Fibroblast of lung (primary cell): ENCODE measurements at places on chromosomes 1 and 21. TPM values are rescaled to one million over a fixed set of nuclear protein-coding genes. Genes with fewer than 3 reads are reported as not detected.

GRCh38 chr1:192903142-192903541, 94.3 kb downstream of the RGS2 start:
- DNase-seq: peak; percentile 11
- H3K36me3 ChIP-seq: no peaks in the 10 kb centered on the region
- no peak overlapping the region for H3K4me3 ChIP-seq
- no peaks in the 10 kb centered on the region for H3K4me1 ChIP-seq

GRCh38 chr1:119974013-119974412, 77.7 kb upstream of the ADAM30 start:
- no peak overlapping the region for H3K4me3 ChIP-seq
- no peak for DNase-seq
- no peak overlapping the region for H3K27ac ChIP-seq
- H3K27me3 ChIP-seq: no peaks in the 10 kb centered on the region
- H3K4me1 ChIP-seq: no peaks in the 10 kb centered on the region

DNA sequence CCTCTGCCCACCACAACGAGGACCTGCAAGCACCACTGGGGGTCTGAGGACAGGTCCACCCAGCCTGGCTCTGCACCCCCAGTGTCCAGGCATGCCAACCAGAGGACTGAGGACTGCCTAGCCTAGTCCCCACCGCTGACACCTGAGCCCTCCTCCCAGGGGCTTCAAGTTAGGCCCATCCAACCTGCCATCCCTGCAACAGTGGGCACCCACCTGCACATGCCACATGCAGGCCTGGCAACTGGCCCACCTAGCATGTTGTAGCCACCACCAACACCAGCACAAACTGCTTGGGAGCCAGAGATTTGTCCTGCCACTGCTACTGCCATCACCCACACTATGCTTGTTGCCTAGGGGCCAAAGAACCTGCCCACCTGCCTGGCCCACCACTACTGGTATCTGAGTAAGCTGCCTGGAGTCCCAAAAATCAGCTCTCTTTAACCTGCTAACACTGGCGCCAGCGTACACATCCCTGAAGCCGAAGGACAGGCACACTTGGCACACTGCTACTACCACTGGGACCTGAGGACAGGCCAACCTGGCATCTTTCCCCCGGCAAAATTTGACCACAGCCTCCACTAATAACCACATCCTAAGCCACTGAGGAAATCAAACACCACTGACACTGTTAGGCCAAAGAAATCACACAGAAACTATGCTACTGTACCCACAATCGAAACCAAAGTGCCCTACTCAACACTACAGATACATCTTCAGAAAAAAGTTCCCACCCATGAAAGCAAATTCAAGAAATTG, 61.5 kb downstream of the PSMG1 start:
- no peak overlapping the region for H3K27ac ChIP-seq
- no peaks in the 10 kb centered on the region for H3K36me3 ChIP-seq
- no peak for DNase-seq
- H3K4me3 ChIP-seq: no peak overlapping the region
- H3K27me3 ChIP-seq: no peaks in the 10 kb centered on the region

GRCh38 chr1:109993885-109994284, 9.3 kb downstream of the AHCYL1 start:
- H3K27ac ChIP-seq: no peak overlapping the region
- no peak overlapping the region for H3K4me3 ChIP-seq
- no peaks in the 10 kb centered on the region for H3K27me3 ChIP-seq
- H3K4me1 ChIP-seq: no peaks in the 10 kb centered on the region
- DNase-seq: peak; percentile 34

DNA sequence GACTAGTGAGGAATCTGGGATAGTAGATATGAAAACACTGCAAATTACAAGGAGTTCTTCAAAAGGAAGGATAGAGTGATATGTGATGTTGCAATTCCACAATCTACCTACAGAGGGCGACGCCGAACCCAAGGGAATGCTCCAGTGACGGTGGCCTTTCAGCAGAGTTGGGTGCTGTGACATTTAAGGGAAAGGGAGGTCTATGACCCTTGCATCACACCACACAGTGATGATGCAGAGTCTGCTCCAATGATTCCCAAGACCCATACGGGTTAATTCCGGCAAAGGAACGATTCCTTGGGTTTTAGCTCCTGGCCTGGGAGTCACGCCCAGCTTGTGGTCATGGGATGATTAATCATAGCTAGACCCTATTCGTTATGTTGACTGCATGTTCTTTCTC, 123.0 kb upstream of the IGSF21 start:
- H3K27ac ChIP-seq: no peak overlapping the region
- H3K4me3 ChIP-seq: no peak overlapping the region
- peak; percentile 0 for DNase-seq
- H3K36me3 ChIP-seq: no peaks in the 10 kb centered on the region
- H3K4me1 ChIP-seq: no peaks in the 10 kb centered on the region

DNA sequence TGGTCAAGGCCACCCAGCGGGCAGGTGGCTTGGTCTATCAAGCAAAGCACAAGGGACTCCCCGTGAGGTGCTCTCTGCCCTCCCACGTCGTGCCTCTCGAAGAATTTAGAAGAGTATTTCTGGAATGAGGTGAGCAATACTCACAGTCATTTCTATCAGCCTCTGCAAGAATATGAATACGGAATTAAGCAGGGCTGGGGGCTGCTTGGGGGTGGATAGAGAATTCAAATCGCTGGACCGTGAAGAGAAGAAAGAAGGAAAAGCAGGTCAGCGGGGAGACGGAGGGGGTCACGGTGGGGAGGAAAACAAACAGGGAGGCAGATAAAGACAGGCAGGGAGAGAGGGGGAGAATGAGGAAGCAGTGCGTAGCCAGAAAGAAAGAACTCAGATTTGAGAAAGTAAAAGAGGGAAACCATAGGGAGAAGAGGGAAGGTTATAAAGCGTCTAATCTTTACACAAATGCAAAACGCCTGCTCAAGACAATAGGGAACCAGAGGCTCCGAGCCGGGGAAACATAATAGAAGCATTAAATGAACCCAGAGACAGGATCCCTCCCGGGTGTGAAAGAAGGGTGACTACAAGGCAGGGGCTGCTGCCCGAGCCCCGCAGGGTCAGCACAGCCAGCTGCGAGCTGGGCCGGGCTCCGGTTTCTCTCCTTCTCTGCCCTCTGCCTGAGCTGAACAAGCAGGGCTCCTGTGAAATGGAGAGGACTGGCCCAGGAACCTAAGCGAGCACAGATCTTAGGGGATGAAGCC, 2.1 kb upstream of the EDN2 start:
- H3K4me1 ChIP-seq: no peaks in the 10 kb centered on the region
- no peak overlapping the region for H3K4me3 ChIP-seq
- DNase-seq: no peak
- H3K27me3 ChIP-seq: no peaks in the 10 kb centered on the region
- H3K36me3 ChIP-seq: no peaks in the 10 kb centered on the region
- H3K27ac ChIP-seq: no peak overlapping the region

DNA sequence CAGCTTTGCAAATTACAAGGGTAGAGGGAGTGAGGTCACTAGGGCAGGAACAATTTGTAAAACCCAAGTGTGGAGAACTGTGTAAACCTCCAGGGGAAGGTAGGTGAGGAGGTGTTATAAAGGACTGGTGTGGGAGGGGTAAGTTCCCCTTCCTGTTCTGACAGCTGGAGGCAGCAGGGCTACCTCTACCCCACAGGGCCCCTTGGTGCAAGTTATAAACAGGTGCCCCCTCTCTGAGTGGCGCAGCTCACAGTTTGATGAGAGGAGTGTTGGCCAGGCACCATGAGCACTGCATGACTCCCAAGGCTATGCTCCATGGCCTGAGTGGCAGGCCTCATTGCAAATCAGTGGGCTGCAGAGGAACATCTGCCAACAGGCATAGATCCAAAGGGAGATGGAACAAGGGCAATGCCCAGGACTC, 41.0 kb downstream of the MFSD2A start:
- H3K27ac ChIP-seq: no peak overlapping the region
- no peak overlapping the region for H3K4me3 ChIP-seq
- H3K27me3 ChIP-seq: no peaks in the 10 kb centered on the region
- no peak for DNase-seq
- H3K36me3 ChIP-seq: no peaks in the 10 kb centered on the region

DNA sequence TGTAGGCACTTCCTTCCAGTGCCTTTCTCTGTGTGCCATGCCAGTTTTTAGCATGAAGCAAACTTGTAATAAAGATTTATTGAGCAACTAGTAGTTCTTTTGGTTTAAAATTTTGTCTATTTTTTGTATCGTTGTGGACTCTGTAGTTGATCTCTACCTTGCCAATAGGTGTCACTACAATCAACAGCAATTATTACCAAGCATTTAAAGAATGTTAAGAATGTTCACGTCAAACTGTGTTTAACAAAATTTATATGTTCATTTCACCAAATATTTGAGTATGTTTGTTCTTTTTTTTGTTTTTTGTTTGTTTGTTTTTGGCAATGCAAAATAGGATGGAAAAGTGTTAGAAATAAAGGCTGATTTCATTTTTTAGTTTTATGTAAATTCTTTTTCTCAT, 208.1 kb downstream of the PATJ start:
- no peaks in the 10 kb centered on the region for H3K27me3 ChIP-seq
- no peak overlapping the region for H3K4me3 ChIP-seq
- H3K36me3 ChIP-seq: no peaks in the 10 kb centered on the region
- H3K4me1 ChIP-seq: no peaks in the 10 kb centered on the region

GRCh38 chr21:16125274-16125673, 395.5 kb downstream of the USP25 start:
- H3K4me3 ChIP-seq: no peak overlapping the region
- H3K27me3 ChIP-seq: no peaks in the 10 kb centered on the region
- no peaks in the 10 kb centered on the region for H3K36me3 ChIP-seq
- no peak for DNase-seq
- H3K27ac ChIP-seq: no peak overlapping the region

DNA sequence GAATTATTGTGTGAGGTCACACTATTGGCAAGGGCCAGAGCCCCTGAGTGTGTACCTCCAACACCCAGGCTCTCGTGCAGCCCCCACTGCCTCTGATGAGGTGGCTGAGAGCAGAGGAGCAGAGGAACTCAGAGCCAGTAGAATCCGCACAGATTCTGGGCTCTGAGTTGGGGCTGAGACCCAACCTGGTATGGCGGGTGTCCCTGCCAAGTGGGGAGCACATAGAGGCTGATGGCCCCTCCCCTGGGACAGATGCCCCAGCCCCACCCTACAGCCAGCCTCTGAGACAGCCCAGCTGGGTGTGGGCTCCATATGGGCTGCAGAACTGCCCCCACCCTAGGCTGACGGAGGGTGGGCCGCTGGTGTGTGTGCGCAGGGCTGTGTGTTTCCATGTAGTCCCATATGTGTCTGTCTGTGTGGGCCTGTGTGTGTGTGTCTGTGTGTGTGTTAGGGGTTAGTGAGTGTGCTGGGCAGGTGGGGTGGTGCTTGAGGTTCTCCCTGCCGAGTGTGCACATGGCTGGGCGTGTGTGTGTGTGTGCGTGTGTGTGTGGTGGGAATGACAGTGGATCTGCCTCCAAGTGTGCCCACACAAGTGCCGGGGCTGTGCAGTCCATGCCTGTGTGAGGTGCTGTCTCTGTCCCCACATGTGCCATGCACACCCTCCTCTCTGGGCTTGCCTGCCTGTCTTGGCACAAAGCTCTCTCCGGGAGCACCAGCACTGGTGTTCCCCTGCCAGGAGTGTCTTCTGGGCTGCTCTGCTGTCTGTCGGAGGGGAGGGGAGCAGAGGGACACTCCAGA, 24.4 kb downstream of the FOXO6 start:
- DNase-seq: no peak
- peaks cover 46% of the 10 kb centered on the region for H3K27me3 ChIP-seq
- no peaks in the 10 kb centered on the region for H3K36me3 ChIP-seq
- no peaks in the 10 kb centered on the region for H3K4me1 ChIP-seq

DNA sequence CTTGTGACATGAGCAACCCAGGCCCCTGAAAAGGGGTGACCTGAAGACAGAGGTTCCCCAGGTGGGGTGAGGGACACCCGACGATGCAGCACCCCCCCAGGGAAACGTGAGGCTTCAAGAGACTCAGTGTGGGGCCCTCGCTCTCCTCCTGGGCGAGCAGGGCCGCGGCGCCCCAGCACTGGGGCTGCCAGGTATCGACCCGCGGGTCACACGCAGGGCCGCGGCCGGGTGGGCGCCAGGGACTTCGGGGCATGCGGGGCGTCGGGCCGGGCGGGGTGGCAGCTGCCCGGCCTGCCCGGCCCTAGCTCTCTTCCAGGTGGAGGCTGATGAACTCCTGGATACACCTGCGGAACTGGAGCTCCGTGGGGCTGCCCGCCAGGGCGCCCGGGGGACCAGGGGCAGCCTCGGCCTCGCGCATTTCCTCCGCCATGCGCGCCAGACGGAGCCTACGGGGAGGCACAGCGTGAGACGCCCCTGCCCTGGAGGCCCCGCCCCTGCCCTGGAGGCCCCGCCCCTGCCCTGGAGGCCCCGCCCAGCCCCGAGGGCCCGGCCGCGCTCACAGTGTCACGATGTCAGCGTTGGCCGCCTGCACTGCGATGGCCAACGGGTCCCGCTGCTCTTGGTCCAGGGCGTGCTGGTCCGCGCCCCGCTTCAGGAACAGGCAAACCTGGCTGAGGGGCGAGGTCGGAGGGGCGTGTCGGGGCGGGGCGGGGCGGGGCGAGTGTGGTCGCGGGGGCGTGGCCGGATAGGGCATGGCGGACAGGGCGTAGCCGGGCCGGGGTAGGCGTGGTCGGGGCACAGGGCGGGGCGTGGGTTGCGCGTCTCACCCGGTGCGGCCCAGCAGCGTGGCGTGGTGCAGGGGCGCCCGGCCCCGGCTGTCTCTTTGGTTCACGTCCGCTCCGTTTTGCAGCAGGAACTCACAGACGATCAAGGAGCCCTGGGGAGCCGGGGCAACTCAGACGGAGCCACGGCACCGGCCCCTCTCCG, 13.3 kb downstream of the SCNN1D start:
- H3K27ac ChIP-seq: no peak overlapping the region
- no peaks in the 10 kb centered on the region for H3K27me3 ChIP-seq
- peaks cover 29% of the 10 kb centered on the region for H3K36me3 ChIP-seq

- no peak overlapping the region for H3K4me3 ChIP-seq
- no peak for DNase-seq
- no peaks in the 10 kb centered on the region for H3K36me3 ChIP-seq
Observed at GRCh38 chr1:47382399-47382983, 33.6 kb upstream of the FOXE3 start.

Gene HCRTR1
- total RNA-seq: not detected in 2 replicates

Gene S100A2
- 1.5 and 3.6 TPM in 2 replicates for total RNA-seq

Gene FNDC5
- 0.33 and 1.0 TPM in 2 replicates for total RNA-seq

Gene LCE1F
- not detected in 2 replicates for total RNA-seq

Gene FAM43B
- under 0.01 TPM in 1 of 2 replicates, not detected in the other for total RNA-seq

Gene C1orf167
- total RNA-seq: 0.99 and 1.3 TPM in 2 replicates

Gene CENPS
- total RNA-seq: 7.4 and 10.2 TPM in 2 replicates

Gene SPRR2F
- not detected in 2 replicates for total RNA-seq

Gene UBE2U
- total RNA-seq: not detected in 2 replicates

Gene TMEM240
- 4.9 and 5.4 TPM in 2 replicates for total RNA-seq
